Mesothelial cell of epicardium (in vitro differentiated cells): ENCODE measurements at places on chromosomes 12 and 14.

- peak; percentile 73 for DNase-seq
These were observed 679 bp downstream of the ARF6 start for GRCh38 chr14:49893309-49894213.

- no peak for DNase-seq
These were observed 174.7 kb upstream of the HIF1A start for GRCh38 chr14:61520576-61520975.

GRCh38 chr12:112116232-112117060, 7.9 kb upstream of the NAA25 start:
- no peak for DNase-seq

DNA sequence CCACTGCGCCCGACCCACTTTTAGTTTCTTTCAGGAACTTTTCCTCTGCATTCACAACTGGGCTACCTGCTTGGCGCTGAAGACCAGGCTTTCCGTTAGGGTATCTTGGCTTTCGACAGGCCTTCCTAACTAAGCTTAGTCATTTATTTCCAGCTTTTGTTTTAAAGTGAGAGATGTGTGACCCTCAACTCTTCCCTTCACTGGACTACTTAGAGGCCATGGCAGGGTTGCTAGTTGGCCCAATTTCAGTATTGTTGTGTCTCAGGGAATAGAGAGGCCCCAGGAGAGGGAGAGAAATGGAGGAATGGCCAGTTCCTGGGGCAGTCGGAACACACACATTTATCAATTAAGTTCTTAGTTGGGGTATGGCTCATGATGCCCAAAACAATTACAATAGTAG, 10.4 kb downstream of the MTA1 start:
- no peak for DNase-seq

DNA sequence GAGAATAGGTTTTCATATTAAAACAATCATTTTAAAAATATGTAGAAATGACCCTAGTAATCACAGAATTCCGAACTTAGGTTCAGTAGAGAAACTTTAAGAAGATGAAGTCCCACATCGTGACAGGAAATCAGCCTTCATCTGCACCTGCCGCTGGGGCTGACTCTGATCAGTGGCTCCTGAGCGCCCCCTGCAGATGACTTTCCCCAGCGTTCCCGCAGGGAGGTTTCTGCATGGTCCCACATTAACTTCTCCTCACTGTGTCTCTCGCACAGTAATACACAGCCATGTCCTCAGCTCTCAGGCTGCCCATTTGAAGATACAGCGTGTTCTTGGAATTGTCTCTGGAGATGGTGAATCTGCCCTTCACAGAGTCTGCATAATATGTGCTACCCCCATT, 1131.1 kb downstream of the TMEM121 start:
- no peak for DNase-seq

DNA sequence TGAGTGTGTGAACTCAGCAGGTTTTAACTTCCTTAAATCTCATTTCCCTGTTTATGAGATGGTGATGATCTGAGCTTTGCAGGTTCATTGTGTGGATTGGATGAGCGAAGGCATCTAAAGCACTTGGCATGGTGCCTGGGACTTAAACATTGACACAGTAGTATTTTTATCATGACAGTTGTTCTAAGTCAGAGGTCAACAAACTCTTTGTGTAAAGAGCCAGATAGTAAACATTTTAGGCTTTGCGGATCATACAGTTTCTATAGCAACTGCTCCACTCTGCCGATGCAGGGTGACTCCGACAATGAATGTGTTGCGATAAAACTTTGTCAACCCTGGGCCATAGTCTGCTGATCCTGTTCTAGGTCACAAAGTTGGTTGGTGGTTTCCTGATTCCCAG, 25.2 kb downstream of the SLC24A4 start:
- no peak for DNase-seq

GRCh38 chr12:54988402-54989054, 4.0 kb upstream of the TESPA1 start:
- DNase-seq = no peak

GRCh38 chr12:91383099-91383498, 200.5 kb upstream of the DCN start:
- no peak for DNase-seq

DNA sequence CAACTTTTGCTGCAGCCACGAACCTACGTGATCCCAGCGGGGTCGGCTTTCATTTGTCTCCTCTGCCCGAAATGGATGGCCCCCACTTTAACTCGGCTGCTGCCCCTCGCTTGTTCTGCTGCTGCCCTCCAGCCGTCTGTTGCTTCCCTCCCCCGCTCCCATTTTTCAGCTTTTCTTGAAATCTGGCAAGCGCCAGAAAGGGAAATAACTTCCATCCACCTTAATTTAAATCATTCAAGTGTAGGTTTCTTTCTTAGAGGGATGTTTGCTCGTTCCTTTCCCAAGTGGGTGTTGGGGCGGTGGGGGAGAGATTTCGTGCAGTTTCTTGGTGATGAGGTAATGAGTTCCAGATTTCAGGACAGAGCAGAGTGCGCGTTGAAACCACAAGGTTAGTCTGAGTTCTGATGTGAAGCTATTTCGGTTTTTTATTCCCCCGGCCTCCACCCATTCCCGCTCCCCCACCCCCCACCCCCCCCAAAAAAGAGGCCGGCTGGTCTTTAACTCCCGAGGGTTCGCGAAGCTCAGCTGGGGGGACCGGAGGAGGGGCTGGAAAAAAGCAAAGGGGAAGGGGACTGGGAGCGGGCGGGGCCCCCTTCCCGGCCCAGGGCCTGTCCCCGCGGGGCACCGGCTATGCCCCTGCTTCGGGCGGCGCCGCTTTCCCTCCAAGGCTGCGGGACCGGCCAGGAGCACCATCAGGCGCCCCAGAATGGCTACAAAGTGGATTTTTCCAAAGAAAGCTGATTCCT, 2.2 kb upstream of the ZFP36L1 start:
- DNase-seq = peak; percentile 61

- DNase-seq = no peak
These were observed 80.5 kb downstream of the SAMD4A start for GRCh38 chr14:54647378-54647777.

- no peak for DNase-seq
These were observed 1.3 kb upstream of the IPO8 start for GRCh38 chr12:30696943-30697342.

DNA sequence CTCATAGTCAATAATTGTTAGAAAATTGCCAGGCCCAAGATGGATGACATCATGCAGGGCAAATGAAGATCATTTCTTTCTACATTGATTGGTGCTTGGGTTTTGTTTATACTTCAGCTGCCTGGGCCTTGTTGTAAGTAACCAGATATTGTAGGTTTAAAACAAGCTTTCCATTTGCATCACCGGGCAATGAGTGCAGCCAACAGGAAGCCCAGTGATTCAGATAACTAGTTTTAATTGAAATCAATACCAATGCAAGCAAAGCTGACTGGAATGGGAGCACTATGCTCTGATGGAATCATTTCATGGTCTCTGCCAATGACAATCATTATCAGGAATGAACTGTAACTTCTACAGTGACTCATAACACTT, 279.3 kb downstream of the DUSP6 start:
- DNase-seq = no peak

DNA sequence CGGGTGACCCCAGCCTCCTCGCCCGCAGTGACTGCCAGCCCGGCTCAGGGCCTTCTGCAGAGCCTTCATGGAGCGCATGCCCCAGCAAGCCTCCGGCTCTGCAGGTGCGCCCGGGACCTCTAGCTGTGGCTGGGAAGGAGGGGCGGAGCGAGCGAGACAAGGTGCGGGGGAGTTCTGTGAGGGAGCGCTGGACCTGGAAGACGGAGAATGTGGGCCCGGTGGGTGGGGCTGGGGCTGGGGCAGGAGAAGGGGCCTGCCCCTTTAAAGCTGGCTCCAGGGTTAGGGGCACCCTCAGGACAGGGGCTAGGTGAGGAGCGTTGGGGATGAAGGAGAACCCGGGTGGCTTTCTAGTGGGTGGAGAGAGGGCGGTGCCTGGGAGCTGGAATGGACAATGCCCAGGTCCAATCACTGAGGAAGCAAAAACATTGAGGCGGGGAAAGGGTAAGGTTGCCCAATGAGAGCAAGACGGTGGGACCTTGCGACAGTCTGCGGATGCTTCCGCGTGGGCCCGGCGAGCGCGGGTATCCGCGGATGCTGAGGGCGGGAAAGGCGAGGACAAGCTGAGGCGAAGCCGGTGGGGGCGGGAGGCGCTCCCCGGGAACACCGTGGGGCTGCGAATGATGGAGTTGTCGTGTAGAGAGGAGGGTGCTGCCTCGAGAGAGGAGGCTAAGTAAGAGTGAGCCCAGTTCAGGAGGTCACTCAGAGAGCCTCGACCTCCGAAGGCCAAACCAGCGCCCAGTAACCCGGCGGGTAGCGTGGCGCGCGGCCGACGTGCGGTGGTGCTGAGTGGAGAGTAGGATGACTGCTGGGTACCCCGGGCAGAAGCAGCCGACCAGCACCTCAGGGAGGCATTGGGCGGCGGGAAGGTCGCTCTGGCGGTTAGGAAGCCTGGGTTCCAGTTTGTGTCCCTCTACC, at the start of gene GLS2:
Gene GLS2 (minus strand): TSS at position 121 of the 915 bp plus-strand sequence. CDS start 43 bp downstream, at position 78.
- DNase-seq = peak; percentile 50

DNA sequence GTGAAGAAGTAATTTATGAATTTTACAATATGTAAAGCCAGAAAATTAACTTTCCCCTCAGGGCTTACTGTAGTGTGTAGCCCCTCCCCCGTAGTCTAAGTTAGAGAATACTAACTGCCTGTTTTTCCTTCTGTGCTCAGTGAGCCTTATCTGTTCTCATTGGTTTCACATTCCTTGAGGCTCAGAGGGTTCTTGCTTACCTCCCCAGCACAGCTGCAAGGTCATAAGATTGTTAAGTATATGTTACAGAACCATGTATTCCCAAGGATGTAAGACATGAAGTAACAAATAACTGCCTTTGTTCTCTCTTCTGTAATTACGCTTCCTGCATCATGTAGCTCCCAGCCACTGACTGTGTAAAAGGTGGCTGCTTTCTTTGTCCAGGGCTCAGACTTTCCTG, 1351.1 kb downstream of the TMEM121 start:
- no peak for DNase-seq

DNA sequence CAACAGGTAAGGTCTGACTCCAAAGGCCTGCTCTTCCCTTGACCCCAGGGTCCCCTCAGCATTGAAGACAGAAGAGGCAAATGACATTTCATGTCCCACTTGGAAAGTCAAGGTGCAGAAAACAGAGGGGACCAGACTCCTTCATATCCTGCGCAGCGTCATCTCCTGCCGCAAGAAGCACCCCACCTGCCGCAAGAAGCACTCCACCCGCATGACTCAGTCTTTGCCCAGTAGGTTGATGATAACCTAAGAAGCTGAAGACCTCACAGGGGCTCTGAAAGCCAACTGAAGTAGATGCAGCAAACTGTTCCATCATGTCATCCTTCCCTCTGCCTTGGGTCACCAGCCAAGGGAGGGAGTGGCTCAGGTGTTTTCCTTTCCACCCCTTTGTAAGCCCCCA, 11.6 kb upstream of the SMUG1 start:
- DNase-seq = no peak
